ENCODE measurements at places on chromosomes 13 and 19.

DNA sequence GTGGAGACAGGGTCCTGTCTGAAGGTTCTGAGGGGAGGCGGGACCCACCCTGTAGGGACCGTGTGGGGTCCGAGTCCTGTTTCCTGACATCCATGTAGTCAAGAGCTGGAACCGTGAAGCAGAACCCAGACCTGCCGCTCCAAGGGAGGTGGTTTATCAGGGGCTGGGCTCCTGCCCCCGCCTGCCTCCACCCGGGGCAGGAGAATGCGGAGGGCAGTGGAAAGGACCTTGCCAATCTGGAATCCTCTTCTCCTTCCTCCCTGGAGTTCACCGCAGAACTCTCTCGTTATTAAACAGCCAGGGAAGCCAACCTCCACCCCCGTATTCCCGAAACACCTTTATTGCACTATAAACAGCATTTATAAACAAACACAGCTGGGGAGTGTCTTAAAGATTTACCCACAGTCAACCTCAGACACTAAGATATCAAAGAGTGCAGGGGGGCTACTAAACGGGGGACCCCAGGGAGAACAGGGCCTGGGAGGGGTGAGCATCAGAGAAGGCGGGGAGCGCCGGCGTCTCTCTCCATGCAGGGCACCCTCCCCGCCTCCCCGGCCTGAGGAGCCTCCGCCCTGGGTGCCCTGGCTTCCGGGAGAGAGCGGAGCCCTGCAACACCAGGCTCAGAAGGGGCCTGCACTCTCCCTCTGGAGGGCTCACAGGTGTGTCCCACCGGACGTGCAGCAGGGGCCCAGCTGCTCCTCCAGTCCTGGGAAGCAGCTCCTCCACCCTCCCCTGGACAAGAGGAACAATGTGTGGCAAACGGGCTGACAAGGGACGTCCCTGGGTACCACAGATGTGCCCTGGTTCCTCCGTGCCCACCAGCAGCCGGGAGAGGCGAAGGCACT is 3.6 kb downstream of the C2CD4C start:
- peak; percentile 60 for DNase-seq

- DNase-seq: peak; percentile 85
These were observed 566 bp downstream of the TIMM13 start for GRCh38 chr19:2426611-2427428.

DNA sequence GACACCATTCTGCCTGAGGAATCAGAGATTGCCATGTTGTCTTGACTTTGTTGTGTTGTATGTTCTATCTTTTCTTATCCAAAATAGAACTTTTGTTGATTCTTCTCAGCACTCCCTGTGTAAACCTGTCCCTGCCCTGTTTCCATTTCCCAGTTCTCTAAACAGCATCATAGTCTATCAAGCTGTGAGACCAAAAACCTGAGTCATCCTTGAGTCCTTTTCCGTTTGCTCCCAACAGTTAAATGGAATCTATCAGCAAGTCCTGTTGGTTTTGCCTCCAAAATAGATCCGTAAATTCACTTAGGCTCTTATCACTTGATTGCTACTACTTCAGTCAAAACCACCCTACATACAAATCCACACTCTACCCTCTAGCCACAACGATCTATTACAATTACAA is 667.1 kb downstream of the PCDH9 start:
- no peak for DNase-seq

- DNase-seq: no peak
These were observed 13.5 kb downstream of the CLPTM1 start for GRCh38 chr19:44968670-44969069.

DNA sequence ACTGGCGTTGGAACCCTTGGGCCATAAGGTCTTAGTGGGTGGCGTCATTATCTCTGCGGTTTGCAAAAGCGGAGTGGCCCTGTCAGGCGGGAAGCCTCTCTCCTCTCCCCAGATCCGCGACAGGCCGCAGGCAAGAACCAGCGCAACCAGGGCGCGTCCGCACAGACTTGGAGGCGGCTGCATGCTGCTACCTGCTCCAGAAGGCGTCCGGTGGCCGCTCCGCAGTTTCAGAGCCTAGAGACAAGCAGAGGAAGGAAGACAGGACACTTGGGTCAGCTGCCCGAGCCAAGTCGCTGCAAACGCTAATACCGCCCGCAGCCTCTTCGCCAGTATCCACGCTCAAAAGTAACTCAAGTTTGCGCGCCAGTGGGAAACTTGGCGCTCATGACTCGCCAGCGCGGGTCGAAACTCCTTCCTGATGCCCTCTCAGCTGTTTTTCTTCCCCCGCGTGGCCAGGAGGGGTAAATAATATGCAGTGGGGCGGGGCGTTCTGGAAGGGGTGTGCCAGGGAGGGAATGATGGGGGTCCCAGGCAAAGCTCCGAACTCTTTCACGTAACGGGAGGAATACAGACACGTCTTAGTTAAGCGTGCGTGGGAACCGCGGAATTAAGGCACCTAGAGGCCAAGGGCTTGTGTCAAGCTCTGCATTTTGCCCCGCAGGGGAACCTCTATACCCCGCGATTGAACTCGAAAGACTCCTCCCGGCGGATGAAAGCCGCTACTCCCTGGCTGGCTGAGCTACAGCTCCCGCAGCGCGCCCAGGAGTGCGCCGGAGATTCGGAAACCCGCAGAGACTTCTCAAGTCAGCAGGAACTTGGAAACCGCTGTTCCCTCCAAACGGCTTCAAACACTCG is at the start of gene EDNRB:
Gene EDNRB, minus strand, starts transcription at position 441 of the 855 bp plus-strand sequence. Its CDS starts 258 bp downstream, at position 183.
- DNase-seq: peak; percentile 89

GRCh38 chr19:1704339-1704738 is 49.0 kb upstream of the ONECUT3 start:
- DNase-seq: no peak

- DNase-seq: peak; percentile 24
These were observed 70.9 kb upstream of the WASF3 start for GRCh38 chr13:26486550-26486949.

Data from endodermal cell (in vitro differentiated cells).